ENCODE measurements at places on chromosomes 4 and X. TPM values are rescaled to one million over a fixed set of nuclear protein-coding genes. Genes with fewer than 3 reads are reported as not detected.

GLUD2 gene
- 1.8 TPM for total RNA-seq

OTC gene
- not detected for total RNA-seq

PF4V1 gene
- not detected for total RNA-seq

SLC9A6 gene
- 18.2 TPM for total RNA-seq

EFHC2 gene
- 0.77 TPM for total RNA-seq

NDST3 gene
- not detected for total RNA-seq

HSFX1 gene
- 0.66 TPM for total RNA-seq

UTP14A gene
- total RNA-seq = 17.5 TPM

USP26 gene
- not detected for total RNA-seq

VCX3B gene
- total RNA-seq = not detected

MAGEC3 gene
- not detected for total RNA-seq

PSAPL1 gene
- not detected for total RNA-seq

SGMS2 gene
- 63.7 TPM for total RNA-seq

MAGED4 gene
- 26.9 TPM for total RNA-seq

SLC4A4 gene
- total RNA-seq = 9.8 TPM

CT45A10 gene
- not detected for total RNA-seq

UPF3B gene
- total RNA-seq = 2.3 TPM

SORCS2 gene
- total RNA-seq = 0.17 TPM

GABRG1 gene
- total RNA-seq = not detected

KLB gene
- not detected for total RNA-seq

TSPAN6 gene
- total RNA-seq = 35.4 TPM

RBM46 gene
- not detected for total RNA-seq

SORBS2 gene
- total RNA-seq = 0.26 TPM

GALNTL6 gene
- total RNA-seq = under 0.01 TPM

Data from fibroblast of lung (primary cell).